ENCODE measurements at places on chromosomes 5 and 9. TPM values are rescaled to one million over a fixed set of nuclear protein-coding genes. Genes with fewer than 3 reads are reported as not detected.

DNA sequence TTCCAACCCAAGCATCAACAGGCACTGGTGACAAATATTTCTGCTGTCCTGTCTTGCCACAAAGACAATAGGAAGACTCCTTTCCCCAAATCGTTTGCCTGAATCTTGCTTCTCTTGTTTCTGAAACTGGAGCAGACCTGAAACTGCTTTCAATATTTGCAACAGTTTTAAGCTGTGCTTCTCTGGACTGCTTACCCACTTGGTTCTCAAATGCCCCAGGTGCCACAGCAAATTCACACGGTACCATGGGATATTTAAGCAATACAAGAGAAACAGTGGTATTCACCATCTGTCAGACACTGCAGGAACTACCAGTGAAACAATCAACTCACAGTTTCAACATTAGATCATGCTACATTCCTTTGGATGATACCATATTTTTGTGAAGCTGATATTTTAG is 309.4 kb downstream of the PARP8 start:
- no peak for DNase-seq

DNA sequence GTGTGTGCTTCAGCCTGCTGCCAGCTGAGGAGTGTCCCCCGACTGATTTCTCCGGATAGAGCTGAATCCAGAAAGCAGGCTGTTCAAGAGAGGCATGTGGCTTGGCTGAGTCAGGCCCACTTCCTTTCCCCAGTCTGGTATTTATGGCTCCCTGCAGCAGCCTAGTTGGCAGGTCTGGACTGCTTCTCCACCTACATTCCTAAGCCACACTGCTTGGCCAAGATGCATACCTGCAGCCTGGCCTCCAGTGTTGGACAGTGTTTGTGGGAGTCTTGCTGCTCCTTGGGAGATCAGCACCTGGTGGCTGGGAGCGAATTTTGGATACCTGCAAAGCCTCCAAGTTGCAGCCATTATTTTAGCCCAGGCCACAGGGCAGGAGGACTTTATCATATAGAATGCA is 670.8 kb downstream of the ACTL7B start:
- no peak for DNase-seq

DNA sequence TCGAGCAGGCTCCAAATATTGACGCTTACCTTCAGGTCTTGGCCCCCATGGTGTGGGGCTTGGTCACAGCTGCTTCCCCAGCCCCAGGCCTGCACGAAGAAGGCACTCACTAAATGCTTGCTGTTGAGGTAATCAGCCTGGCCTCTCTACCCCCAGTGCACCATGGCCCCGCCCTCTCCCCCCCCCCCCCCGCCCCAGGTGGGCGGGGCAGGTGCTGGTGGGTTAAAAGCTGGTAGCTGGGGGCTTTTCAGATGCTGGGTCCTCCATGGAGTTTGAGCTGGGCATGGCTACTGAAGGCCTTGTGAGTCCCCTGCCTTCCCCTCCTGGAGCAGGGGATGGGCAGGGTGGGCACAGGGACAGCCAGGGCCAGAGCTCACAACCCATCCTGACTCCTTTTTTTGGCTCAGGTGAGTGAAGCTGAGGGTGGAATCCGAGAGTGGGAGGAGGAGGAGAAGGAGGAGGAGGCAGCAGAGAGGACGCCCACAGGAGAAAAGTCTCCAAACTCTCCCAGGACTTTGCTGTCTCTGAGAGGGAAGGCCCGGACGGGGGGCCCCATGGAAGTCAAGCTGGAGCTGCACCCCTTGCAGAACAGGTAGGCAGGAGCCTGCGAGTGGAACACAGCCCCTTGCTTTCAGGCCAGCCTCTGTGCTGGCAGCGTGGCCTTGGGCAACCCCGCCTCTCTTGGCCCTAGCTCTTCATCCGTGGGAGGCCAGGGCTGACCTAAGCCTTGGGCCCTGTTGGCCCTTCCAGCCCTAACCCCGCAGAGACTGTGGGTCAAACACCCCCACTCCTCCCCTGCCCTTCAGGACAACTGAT is 4.4 kb upstream of the TSPAN17 start:
- DNase-seq: no peak

GRCh38 chr5:143664623-143665022 is 147.3 kb upstream of the HMHB1 start:
- no peak for DNase-seq

DNA sequence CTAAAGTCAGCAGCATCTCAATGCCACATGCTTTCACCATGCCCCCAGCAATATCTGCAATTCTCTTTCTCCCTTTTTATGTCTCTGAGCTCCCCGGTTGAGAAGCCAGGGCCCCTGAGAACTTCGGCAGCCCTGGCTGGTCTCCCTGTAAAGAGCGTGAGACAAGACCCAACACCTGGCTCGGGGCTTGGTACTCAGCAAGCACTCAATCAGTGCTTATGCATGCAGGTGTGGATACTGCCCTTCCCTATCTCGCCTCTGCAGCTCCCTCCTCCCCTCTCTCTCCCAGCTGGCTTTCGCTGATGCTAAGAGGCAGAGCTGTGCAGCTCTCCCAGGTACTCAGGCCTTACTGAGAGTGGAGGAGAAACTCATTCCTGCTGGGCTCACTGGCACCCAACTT is 41.7 kb upstream of the AKNA start:
- no peak for DNase-seq

Gene NR4A3
- total RNA-seq: 124 TPM

Gene AQP7
- 323 TPM for total RNA-seq

Gene GOLM1
- 15.4 TPM for total RNA-seq

Gene MOB3B
- total RNA-seq: 3.8 TPM

Gene RETREG1
- 63.4 TPM for total RNA-seq

Gene SLC31A1
- total RNA-seq: 34.6 TPM

All from mesenteric fat pad (tissue), 1 donor.